Activated CD4-positive, alpha-beta T cell treated with anti-CD3 and anti-CD28 coated beads for 36 hours (primary cell): ENCODE measurements at places on chromosomes 6 and 20. TPM values are rescaled to one million over a fixed set of nuclear protein-coding genes. Genes with fewer than 3 reads are reported as not detected.

Gene KHDRBS2
- not detected for total RNA-seq

Gene PRKN
- total RNA-seq = 0.87 TPM

Gene DEFB124
- total RNA-seq = not detected

Gene CCN5
- not detected for total RNA-seq

- H3K4me3 ChIP-seq = no peak within 1 kb of the TSS
- no peak for DNase-seq
- peaks cover 20% of the 10 kb centered on the region for H3K27me3 ChIP-seq
- H3K27ac ChIP-seq = peak within 1 kb of the TSS; percentile 53
Observed at GRCh38 chr6:33192105-33192646, at the start of gene COL11A2. Gene COL11A2 (minus strand): TSS chr6:33192467. CDS start chr6:33192240, 227 bp downstream.

- H3K36me3 ChIP-seq = no peaks in the 10 kb centered on the region
- no peak overlapping the region for H3K4me3 ChIP-seq
- H3K4me1 ChIP-seq = no peaks in the 10 kb centered on the region
- H3K27me3 ChIP-seq = no peaks in the 10 kb centered on the region
Observed at GRCh38 chr6:166774292-166774691, 147.2 kb upstream of the RPS6KA2 start.

GRCh38 chr6:168815229-168815628 is 374.2 kb downstream of the SMOC2 start:
- H3K27ac ChIP-seq = no peak overlapping the region
- H3K4me1 ChIP-seq = no peaks in the 10 kb centered on the region
- no peak overlapping the region for H3K4me3 ChIP-seq
